SJSA1 (cell line): ENCODE measurements at places on chromosomes 7 and 10.

GRCh38 chr7:34652809-34653208 lies 5.2 kb upstream of the NPSR1 start:
- H3K4me3 ChIP-seq: no peak overlapping the region
- no peak overlapping the region for H3K27ac ChIP-seq
- no peaks in the 10 kb centered on the region for H3K4me1 ChIP-seq
- H3K27me3 ChIP-seq: no peaks in the 10 kb centered on the region

GRCh38 chr7:20172736-20173334 lies 44.3 kb downstream of the MACC1 start:
- no peak overlapping the region for H3K27ac ChIP-seq
- peak; percentile 45 for DNase-seq
- H3K4me1 ChIP-seq: no peaks in the 10 kb centered on the region
- H3K4me3 ChIP-seq: no peak overlapping the region
- H3K27me3 ChIP-seq: no peaks in the 10 kb centered on the region
- no peaks in the 10 kb centered on the region for H3K36me3 ChIP-seq

DNA sequence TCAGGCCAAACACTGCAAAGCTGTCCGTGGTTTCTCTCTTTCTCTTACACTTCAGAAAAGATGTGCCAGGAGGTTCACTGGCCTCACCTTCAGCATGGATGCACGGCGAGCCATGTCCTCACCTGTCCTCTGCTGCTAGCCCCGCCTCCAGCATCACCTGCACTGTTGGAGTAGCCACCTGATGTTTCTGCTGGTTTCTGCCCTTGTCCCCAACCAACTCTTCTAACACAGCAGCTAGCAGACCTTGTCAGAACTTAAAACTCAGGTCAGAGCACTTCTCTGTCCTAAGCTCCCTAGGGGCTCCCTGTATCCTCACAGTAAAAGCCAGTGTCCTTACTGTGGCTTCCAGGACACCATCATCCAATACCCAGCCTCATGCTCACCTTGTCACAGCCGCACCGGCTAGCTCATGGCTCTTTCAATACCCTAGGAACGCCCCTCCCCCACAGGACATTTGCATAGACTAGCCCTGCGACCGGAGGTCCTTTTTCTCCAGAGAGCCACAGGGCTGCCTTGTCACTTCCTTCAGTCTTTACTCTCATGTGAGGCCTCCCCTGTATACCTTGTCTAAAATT lies 15.2 kb downstream of the PALD1 start:
- H3K27ac ChIP-seq: no peak overlapping the region
- H3K4me1 ChIP-seq: no peaks in the 10 kb centered on the region
- H3K36me3 ChIP-seq: no peaks in the 10 kb centered on the region
- H3K4me3 ChIP-seq: no peak overlapping the region
- DNase-seq: no peak

DNA sequence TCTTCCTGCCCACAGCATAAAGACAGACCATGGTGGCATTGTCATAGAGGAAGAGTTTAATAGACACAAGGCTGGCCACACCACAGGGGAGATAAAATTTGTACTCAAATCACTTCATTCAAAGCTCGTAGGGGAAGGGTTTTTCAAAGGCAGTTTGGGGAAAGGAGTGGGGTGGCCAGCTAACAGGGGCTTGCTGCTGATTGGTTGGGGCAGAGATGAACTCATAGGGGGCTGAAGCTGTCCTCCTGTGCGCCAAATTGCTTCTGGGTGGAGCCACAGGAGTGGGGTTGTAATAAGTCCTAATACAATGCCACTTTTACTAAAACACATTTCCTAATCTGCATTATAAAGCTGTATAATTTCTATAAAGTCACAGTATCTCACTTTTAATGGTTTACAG lies 22.5 kb downstream of the PDZD8 start:
- DNase-seq: no peak
- H3K27me3 ChIP-seq: no peaks in the 10 kb centered on the region
- peaks cover 3% of the 10 kb centered on the region; the same call in 1 of the 2 replicates for H3K4me1 ChIP-seq

DNA sequence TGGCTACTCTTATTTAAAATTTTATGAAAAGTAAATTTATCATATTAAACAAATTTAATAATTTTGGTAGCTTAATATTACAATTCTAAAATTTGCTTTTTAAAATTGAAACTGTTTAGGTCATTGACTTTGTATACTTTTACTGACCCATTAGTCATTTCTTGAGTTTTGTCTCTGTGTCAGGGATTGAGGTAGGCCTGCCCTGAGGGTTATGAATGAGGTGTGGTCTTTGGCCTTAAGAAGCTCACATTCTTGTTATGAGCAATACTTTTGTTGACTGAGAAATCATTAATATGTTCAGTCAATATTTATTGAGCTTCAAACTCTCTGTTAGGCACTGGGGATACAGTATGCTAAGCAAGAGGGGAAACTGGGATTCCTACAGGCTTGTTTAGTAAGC lies 47.0 kb upstream of the RPA3 start:
- no peaks in the 10 kb centered on the region for H3K27me3 ChIP-seq
- no peaks in the 10 kb centered on the region for H3K36me3 ChIP-seq
